Glomerular endothelial cell (primary cell): ENCODE measurements at places on chromosomes 1 and 21. TPM values are rescaled to one million over a fixed set of nuclear protein-coding genes. Genes with fewer than 3 reads are reported as not detected.

- no peak for DNase-seq
Measured at GRCh38 chr1:22709891-22710700, 543 bp upstream of the EPHB2 start.

- DNase-seq: no peak
Measured at GRCh38 chr21:31909153-31910073, 36.6 kb downstream of the HUNK start.

DNA sequence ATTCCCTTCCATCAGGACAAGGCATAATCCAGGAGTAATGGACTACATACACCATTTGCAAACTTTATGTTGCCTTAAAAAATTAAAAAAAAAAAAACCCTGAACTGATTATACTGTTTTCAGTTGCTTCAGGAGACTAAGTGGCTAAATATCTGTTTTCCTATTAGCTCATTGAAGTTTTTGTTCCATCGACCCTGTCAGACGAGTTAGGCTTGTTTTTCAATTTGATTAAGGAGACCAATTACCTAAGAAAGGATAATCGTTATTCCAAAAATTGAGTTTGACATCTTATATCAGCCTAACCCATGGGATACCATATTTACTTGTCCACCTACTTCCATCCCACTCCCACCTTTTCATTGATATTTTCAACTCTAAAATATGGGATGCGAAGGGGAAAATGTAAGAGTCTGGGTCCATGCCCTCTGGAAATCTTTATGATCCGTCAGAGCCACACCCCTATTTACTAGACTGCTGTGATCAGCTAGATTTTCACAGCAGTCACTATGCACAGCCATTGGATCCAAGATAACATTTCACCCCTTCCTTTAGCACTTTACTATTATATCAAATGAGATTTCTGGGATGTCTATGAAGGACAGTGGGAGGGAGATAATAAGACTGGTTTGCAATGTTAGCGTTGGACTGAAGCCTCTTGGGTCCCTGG, 41.0 kb downstream of the IL12RB2 start:
- DNase-seq: no peak

OR2T33 gene
- total RNA-seq: not detected in 2 replicates

ESPN gene
- 0.15 and 1.1 TPM in 2 replicates for total RNA-seq
